T-helper 22 cell (primary cell): ENCODE measurements at places on chromosomes 1 and 21.

- no peak for DNase-seq
Measured at GRCh38 chr1:162536511-162536910, 25.0 kb upstream of the UAP1 start.

GRCh38 chr21:42207426-42207825 is 11.5 kb upstream of the ABCG1 start:
- DNase-seq: no peak

DNA sequence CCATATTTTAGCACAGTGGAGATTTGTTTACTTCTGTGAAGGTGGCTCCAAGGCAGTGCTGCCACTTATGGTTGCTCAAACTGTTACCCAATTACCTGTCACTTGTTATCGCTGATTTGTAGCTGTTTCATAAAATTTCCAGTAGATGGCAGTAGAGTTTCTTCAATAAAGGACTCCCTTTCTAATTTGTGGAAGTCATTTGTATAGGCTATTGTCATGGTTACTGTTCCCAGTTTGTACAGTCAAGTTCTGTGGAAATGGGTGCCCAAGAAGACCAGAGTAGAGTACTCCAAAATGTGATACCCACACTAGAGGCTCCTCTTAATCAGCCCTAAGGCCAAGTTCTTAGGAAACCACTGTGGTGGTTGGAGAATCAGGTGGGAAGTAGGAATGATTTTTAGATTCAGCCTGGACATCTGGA is 186.1 kb downstream of the CLEC20A start:
- no peak for DNase-seq

- DNase-seq: no peak
Measured at GRCh38 chr1:157233131-157233530, 94.9 kb upstream of the ETV3 start.

DNA sequence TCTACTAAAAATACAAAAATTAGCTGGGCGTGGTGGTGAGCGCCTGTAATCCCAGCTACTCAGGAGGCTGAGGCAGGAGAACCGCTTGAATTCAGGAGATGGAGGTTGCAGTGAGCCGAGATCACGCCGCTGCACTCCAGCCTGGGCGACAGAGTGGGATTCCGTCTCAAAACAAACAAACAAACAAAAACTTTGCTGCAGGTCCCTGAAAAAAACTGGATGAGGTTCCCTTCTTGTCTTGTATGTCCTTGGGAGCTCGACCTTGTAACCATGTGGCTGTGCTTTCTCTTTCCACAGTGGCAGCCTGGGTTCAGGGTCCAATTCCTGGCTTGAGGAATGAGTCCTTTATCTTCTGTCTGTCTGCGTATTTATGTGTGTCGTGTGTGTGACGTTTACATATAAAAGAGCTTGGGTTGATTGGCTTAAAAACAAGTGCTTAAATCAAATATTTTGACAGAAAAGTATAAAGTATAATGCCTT is 18.0 kb upstream of the COX20 start:
- DNase-seq: no peak

GRCh38 chr1:20250340-20250989 is 40.2 kb upstream of the VWA5B1 start:
- DNase-seq: no peak

DNA sequence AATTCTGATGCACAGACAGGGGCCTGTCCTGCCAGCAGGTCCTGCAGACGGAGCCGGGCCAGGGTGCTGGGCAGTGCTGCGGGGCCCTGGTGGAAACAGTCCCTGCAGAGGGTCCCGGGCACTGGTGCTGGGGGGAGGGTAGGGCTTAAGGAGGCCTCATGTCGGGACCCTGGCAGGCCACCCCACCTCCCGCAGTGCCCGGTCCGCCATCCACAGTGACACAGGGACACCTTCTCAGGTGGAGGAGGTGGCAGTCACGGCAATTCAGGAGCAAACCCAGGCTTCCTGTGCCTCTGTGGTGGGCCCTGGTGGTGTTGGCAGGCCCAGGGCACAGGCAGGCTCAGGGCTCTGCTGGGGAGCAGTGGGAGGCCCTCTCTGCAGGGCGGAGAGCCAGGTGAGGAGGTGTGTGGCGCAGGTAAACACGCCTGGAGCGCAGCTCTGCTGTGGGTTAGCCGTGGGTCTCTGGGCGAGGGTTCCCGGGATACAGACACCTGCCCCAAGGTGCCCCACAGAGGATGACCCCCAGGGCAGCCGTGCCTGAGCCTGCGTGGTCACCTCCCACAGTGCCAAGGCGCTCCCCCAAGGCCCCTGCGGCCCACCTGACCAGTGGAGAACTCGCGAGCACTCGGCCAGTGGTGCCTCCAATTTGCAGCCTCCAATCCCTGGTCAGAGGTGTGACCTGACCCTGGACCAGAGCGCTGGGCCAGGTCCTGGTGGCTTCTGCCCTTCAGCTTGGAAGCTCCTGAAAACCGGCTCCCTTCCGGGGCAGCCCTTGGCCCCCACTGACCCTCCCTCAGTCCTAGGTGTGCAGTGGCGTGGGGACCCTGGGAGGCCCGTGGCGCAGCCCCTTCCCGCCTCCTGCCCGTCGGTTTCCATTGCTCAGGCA is 19.2 kb downstream of the COL18A1 start:
- DNase-seq: no peak
